ENCODE measurements at places on chromosomes 12 and 14. TPM values are rescaled to one million over a fixed set of nuclear protein-coding genes. Genes with fewer than 3 reads are reported as not detected.

The SLC2A14 gene
- under 0.01 TPM for total RNA-seq

The AQP6 gene
- total RNA-seq = not detected

The GPR162 gene
- total RNA-seq = 0.76 TPM

The MGST1 gene
- 9.7 TPM for total RNA-seq

The HSPB8 gene
- total RNA-seq = 2.8 TPM

The OVCH1 gene
- not detected for total RNA-seq

The KIF21A gene
- total RNA-seq = 5.3 TPM

The RPL10L gene
- not detected for total RNA-seq

The LGR5 gene
- not detected for total RNA-seq

The SMCO2 gene
- total RNA-seq = 0.13 TPM

The CELA1 gene
- total RNA-seq = not detected

The CLEC9A gene
- total RNA-seq = not detected

The TDRD9 gene
- 0.76 TPM for total RNA-seq

The FBXO21 gene
- total RNA-seq = 117 TPM

The HPD gene
- not detected for total RNA-seq

The BCL2L14 gene
- total RNA-seq = not detected

The SLC6A12 gene
- 0.13 TPM for total RNA-seq

The TCL1B gene
- not detected for total RNA-seq

The IL31 gene
- not detected for total RNA-seq

The CISTR gene
- not detected for total RNA-seq

The DENND5B gene
- total RNA-seq = 5.9 TPM

The PLCZ1 gene
- not detected for total RNA-seq

The WNT5B gene
- total RNA-seq = 0.51 TPM

The OTX2 gene
- total RNA-seq = not detected

The CKB gene
- total RNA-seq = 3.0 TPM

The GPATCH2L gene
- 31.7 TPM for total RNA-seq

The RNASE7 gene
- not detected for total RNA-seq

The NINJ2 gene
- 2.4 TPM for total RNA-seq

The TMEM117 gene
- total RNA-seq = 4.0 TPM

Measured in dermis microvascular lymphatic vessel endothelial cell (primary cell).